ENCODE measurements at places on chromosomes 7 and 10.

DNA sequence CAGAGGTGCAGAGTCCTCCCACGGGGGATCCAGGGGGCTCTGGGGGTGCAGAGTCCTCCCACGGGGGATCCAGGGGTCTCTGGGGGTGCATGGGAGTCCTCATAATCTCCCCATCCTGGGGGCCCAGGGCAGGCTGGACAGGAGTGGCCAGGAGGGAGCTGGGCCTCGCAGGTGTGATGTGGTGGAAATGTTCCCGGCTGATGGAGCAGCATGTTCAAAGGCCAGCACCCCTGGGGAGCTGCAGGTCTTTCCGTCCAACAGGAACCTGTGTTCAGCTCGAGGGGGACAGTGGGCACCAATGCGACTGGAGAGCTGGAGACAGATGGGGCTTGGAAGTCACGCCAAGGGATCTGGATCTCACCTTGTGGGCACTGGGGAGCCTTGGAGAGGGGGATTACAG is 38.5 kb upstream of the PSMG3 start:
- DNase-seq = no peak

GRCh38 chr7:157723205-157723604 is 386.4 kb downstream of the DNAJB6 start:
- no peak for DNase-seq

DNA sequence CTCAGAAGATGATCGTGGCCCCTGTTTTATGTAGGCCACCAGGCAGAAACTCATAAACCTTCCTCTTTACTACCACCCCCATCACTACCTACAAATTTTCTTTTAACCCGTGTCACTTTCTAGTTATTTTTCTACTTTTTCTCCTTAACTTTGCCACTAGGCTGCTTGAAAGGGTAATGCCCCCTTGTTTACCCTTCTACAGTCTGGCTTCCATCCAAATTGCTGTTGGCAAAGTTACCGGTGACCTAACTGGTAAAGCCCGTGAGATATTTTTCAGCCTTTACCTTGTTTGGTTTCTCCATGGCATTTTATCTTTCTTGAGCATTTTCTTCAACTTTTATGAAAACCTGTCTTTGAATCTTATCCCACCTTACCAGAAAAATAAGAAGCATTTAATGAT is 153.0 kb downstream of the WNT2 start:
- peak; percentile 37 for DNase-seq

- no peak for DNase-seq
Measured at GRCh38 chr10:52853704-52854103, 81.1 kb upstream of the MBL2 start.

GRCh38 chr7:99449326-99449725 is 10.6 kb downstream of the CPSF4 start:
- no peak for DNase-seq

- no peak for DNase-seq
Measured at GRCh38 chr7:27912751-27913150, 172.8 kb downstream of the TAX1BP1 start.

- DNase-seq = no peak
Measured at GRCh38 chr7:132472463-132473120, 103.7 kb downstream of the PLXNA4 start.

GRCh38 chr10:36254199-36254598 is 612.1 kb upstream of the FZD8 start:
- no peak for DNase-seq

DNA sequence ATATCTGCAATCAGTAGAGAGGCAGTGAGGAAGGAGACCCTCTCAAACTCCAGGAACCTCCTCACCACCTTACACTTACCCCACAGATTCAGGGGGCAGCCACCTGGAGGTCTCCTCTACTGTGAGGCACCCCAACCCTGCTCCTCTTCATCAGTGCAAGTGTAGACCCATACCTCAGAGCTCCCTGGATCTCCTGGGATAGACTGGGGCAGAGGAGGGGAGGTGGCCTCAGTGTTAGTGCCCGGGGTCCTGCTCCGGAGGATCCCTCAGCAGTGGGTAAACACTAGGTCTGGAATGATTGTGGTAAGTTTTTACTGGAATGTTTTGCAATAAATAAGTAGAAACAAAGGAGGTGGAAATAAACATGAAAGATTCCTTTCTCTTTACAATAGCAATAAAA is 31.1 kb downstream of the ANTXRL start:
- DNase-seq = no peak

All from foreskin keratinocyte (primary cell).